Myometrial cell (primary cell): ENCODE measurements at places on chromosomes 16 and 17. TPM values are rescaled to one million over a fixed set of nuclear protein-coding genes. Genes with fewer than 3 reads are reported as not detected.

SCARF1 gene
- total RNA-seq, result 0.89 and 1.4 TPM in 2 replicates

AARS1 gene
- 188 and 207 TPM in 2 replicates for total RNA-seq

TBC1D3H gene
- not detected in 2 replicates for total RNA-seq

PRR35 gene
- not detected in 2 replicates for total RNA-seq

KRT25 gene
- total RNA-seq, result not detected in 2 replicates

TMEM235 gene
- not detected in 2 replicates for total RNA-seq

ABCA8 gene
- total RNA-seq, result 19.7 and 23.6 TPM in 2 replicates

SLC13A2 gene
- not detected in 2 replicates for total RNA-seq

CLEC3A gene
- not detected in 2 replicates for total RNA-seq

TMC8 gene
- not detected in 2 replicates for total RNA-seq

ARHGAP44 gene
- under 0.01 and 0.18 TPM in 2 replicates for total RNA-seq

SRCIN1 gene
- total RNA-seq, result not detected in 2 replicates
